ENCODE measurements at places on chromosomes 3 and 15.

DNA sequence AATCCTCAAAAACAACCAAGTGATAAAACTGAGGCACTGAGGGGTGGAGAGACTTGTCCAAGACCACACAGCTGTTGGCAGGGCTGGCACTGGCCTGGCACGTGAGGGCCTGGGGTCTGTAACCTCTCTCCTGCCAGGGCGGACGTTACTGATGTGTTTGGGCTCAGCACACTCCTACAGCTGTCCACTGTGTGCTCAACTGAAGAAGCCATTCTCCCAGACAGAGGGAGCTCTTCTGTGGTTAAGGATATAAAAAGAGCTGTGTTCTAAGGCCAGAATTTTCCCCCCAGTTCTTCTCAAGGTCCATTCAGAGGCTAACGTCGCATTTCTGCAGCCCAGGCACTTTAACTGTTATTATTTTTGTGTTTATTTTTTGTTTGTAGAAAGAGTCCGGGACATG is 429.0 kb upstream of the ATP11B start:
- DNase-seq: no peak

- DNase-seq: peak; percentile 73
These were observed at the start of gene RFX7 for GRCh38 chr15:56243163-56244037. Gene RFX7, minus strand, starts transcription at chr15:56243879. Its CDS starts 594 bp downstream, at chr15:56243285.

DNA sequence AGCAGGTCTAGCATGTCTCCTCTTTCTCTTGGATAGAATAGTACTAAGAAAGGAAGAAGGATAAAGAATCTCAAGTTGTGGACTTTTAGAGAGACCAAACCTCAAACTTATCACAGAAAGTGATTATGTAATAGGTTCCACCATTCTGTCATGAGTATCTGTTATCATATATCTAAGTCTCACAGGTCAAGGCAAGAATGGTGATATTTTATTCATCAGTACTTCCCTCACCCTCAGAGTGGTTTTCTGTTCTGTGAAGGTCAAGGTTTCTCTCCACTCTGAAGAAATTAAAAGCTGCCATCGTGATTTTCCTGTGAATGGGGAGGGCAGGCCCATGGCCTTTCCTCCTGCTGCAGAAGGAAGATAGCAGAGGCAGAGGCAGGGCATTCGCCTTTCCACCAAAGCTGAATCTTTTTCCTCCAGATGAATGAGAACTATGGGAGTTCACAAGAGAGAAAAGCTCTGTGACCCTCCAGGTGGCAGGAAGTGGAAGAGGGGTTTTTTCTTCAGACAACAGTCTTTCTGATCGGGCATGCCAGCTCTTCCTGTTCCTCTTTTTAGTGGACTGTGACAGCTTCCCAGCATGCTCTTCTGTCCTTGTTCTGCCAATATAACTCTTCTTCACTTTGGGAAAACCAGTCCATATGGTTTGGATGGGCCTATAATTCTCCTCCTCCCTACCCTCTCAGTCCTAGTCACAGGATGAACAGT is 37.1 kb upstream of the CCK start:
- DNase-seq: no peak

DNA sequence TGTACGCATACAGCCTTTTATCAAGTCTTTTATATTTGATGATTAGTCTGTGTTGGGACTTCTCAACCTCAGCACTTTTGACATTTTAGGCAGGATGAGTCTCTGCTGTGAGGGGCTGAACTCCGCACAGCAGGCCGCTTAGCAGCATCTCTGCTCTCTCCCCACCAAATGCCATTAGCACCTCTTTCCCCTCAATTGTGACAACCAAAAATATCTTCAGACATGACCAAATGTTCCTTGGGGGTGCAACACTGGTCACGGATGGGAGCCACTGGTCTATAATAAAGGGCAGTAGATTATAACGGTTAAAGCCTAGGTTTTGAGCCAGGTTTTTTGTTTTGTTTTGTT is 109.7 kb upstream of the LRIG1 start:
- DNase-seq: no peak

DNA sequence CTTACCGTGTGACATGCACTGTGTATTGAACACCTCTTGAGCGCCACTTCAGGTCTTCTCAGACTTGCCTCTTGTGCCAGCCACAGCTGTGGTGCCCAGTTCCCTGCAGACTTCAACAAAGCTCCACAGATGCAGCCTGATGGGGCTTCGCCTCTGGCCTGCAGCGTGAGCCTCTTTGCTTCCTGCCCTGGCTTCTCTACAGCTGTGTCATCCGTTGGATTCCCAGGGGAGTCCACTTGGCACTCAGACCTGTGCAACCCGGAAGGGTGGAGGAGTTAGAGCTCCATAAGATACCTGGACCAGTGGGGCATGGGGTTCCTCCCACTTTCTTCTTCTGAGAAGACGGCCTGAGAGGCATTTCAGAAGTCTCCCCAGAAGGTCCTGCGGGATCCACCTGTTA is 57.7 kb upstream of the BNIP2 start:
- no peak for DNase-seq

DNA sequence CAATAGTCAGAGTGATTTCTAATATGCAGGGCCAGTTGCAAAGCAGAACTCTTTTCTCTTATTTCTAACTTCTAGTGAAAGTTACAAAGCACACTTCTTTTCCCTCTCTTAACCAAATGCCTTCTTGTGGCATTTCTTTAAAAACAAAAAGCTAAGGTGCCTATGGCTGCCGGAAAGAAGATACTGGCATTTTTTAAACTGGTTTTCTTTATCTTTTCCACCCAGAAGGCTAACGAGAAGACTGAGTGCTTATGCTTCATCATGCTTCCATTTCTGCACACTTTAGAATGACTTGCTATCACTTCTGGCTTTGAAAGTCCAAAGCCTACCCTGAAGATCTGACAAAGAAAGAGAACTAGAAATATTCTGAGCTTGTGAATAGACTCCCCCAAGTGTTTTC is 141.3 kb downstream of the P2RY1 start:
- no peak for DNase-seq

DNA sequence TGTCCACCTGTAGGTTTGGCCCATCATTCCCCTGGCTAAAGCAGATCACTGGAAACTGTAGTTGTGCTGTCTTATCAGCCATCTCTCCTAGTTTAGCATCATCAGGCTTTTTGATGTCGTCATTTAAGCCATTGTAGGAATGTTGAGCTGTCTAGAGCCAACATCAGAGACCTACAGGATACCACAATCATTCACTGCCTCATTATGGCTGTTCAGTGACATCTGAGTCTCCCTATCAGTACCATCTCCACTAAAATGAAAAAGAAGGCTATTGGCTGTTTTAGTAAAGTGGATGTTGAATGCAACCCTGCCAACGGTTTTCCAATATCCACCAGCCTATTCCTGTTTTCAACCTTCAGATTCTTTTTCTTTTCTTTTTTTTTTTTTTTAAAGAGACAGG is 29.2 kb downstream of the RLBP1 start:
- no peak for DNase-seq

GRCh38 chr15:88419830-88420229 is 47.4 kb downstream of the MRPL46 start:
- no peak for DNase-seq

DNA sequence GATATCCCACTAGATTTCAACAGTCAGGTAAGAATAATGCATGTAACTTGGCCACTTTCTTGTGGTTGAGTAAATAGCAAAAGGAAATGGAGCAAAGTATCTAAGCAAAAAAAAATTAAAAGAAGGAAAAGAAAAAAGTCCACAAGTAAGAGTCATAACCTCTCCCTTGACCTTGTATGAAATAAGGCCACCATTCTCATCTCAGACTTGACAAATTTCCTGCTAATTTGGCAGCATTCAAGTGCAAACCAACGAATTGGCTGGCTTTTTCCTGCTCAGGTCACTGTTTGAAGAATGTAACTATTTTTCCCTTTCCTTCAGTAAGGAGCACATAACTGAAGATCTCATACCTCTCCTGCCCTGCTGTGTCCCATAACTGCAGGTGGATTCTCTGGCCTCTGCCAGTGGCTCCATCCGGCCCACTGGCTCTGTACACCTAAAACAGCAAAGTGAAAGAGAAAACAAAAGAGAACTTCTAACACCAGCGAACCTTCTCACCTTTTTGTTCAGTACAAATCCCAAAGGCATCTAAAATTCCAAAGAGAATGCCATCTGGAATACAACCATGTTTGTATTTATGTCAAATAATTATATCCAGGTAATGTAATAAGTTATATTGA is 33.4 kb upstream of the RSL24D1 start:
- DNase-seq: no peak

DNA sequence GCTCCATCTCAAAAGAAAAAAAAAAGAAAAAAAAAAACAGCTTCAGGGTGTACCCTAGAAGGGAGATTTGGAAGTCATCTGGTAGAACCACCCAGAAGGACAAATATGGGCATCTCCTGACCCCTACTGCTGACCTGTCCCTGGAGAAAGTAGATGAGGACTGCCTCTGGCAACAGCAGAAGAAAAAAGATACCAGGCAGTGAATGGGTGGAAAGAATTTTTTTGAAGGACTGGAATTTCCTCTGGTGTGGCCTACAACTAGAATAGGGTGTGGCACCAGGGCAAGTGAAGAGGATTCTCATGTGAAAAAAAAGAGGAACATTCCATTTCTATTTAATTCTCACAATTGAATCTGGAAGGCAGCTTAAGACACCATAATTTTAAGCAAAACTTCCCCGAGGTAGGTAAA is 3.1 kb downstream of the ANXA2 start:
- no peak for DNase-seq

- DNase-seq: no peak
These were observed 12.8 kb downstream of the PCSK6 start for GRCh38 chr15:101476756-101477155.

- DNase-seq: no peak
These were observed 55.0 kb downstream of the LRRC49 start for GRCh38 chr15:70947351-70948335.

DNA sequence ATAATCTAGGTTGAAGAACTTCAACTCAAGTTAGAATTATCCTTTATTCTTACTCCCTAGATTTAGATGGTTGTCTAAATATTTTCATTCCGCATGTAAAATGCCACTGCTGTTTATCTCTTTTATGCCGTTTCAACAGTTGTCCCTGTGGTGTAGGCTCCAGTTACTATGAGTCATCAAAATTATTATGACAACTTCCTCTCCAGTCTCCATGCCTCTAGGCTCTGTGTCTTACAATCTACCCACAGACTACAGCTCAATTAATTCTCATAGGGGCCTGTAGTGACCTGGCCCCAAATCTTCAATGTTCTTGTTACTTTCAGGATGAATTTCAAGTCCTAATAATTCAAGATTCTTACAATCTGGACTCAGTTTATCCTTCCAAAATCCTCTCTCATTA is 105.8 kb upstream of the UNC13C start:
- no peak for DNase-seq

DNA sequence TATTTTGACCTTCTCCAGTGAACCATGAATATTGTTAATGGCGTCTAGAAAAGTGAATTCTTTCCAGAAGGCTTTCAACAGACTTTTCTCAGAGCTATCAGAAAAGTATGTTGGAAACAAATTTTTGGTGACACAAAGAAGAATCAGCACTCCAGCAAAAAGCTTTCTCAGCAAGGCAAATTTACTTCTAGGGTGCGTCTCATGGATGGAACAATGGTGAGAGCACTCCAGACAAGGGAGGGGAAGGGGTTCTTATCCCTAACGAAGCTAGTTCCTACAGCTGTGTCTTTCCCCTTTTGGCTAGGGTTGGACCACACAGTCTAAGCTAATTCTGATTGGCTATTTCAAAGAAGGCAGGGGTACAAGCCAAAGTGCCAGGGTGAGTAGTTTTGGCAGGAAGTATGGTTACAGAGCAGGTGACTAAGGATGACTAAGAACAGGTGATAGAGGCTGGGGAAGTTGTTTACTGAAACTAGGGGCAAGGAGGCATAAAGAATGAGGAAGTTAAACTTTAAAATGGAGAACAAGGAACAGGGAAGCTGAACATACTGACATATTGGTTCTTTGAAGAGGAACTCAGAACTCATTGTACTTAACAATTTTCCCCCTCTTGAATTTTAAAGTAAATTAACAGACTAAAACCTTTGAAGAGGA is 959.8 kb downstream of the NAALADL2 start:
- DNase-seq: no peak

- no peak for DNase-seq
These were observed 174.2 kb upstream of the ATP10A start for GRCh38 chr15:26037369-26037768.

DNA sequence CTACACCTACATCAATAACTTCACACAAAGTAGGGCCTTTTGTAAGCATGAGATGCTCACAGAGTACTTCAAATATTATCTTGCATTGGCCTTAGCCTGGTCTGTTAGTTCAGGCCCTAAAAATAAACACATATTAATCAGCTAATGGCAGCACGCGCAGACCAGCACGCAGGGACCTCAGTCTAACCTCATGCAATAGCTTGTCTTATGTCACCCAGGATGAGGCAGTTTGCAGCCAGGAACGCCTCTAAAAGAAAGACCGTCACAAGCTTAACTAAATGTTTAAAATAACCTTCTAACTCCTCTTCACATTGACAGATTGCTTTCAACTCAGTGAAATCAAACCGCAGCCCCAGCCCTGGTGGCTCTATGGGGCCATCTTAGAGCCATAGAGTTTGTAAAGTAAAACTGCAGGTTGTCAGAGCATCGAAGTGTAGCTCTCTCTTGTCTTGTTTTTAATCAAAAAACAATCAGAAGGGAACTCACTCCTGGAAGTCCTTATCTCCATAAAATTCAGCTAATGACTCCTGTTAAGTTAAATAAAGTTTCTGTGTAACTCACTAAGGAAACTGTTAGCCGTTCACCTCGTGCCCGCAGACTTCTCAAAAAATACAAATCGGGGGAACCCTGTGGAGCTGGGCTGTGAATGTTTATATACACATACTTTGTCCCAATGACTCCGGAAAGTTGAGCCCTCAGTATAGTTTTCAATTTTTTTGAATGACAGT is 212.6 kb downstream of the CDIN1 start:
- no peak for DNase-seq

DNA sequence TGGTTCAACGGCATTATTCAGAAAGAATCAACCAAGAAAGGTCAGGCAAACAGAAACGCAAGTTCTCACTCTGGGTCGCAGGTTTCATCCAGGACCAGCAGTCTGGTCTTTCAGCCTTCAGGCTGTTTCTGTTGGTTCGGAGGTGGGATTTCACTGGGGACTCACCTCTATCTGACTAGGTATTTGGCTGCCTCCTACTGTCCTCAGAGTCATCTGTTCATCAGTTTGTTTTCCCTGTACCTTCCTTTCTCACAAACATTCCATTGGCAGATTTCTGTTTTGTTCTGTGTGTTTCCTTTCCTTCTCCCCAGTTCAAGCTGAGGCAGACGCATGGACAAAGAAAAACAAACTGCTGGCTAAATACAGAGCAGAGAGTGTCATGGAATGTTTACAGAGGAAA is 1046.6 kb upstream of the CFAP20DC start:
- DNase-seq: no peak

- DNase-seq: no peak
These were observed 15.3 kb downstream of the PIGB start for GRCh38 chr15:55334371-55334770.

- DNase-seq: no peak
These were observed 89.5 kb upstream of the ATP2B2 start for GRCh38 chr3:10594915-10595314.

DNA sequence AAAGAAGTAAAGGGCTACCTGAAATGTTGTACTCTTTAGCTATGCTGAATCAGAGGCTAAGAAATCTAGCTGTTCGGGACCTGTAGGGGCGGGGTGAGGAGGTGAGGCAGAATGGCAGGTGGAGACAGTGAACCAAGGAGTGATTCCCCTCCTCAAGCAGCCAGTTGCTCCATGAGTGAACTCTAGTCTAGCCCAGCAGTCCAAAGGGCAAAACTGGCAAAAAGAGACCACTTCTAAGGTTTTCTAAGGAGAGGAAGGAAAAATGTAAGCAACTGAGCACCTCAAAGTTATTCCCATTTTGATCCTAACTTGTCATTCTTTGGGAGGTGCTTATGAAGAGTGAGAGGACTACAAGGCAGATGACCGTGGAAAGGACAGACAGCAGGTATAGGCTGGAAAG is 19.3 kb upstream of the TOPAZ1 start:
- DNase-seq: no peak

All from activated gamma-delta T cell (primary cell).